ENCODE measurements at places on chromosomes 5 and 9.

DNA sequence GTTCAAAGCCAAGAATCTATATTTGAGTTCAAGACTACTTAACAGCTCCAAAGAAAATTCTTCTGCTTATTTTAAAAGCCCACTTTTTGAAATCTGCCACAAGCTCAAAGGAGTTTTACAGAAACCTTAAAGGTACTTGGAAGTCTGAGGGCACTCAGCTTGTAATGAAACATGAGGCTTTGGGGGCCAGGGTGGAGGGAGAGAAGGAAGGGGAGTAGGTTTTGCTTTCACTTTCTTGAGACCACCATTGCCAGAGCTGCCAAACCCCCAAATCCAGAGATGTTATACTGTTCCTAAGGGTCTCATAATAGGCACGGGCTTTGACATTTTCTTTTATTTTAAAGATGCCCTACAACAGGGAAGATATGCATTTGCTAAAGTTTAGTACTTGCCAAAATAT, 42.6 kb upstream of the TNFAIP8 start:
- DNase-seq: no peak

GRCh38 chr5:112270299-112271293, 148.5 kb downstream of the EPB41L4A start:
- DNase-seq: no peak

GRCh38 chr9:90343366-90343765, 299.3 kb downstream of the DIRAS2 start:
- DNase-seq: no peak

- DNase-seq: no peak
Measured at GRCh38 chr9:81588148-81588871, 101.0 kb downstream of the TLE1 start.

- no peak for DNase-seq
Measured at GRCh38 chr5:107954254-107954653, 283.5 kb upstream of the EFNA5 start.

DNA sequence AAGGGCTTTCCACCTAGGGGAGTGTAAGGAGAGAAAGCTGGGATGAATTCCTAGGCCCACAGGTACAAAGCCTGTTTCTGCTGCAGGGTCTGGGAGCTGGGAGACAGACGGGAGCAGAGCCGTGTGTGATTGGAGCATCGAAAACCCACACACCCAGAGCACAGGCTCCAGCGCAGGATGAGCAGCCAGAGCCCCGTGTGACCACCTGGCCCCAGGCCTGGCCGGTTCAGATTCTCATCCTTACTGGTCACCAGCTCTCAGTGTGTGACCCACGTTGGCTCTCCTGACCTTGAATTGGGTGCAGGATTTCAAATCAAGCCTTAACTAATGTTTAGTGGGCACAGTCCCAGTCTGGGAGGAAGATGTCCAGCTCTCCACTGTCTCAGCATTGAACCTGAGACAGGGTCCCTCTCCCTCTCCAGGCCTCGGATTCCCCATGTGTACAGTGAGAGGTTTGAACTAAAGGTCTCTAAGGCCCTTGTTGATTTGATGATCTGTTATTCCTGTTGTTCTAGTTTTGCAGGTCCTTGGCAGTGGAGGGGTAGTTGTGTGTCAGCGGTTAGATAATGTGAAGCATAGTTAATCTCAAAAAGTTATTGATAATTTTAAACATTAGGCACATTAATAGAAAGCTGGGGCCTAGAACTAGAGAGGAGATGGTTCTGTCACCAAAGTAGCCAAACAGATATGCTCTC, 50.1 kb downstream of the PPARGC1B start:
- no peak for DNase-seq

Measured in ecto neural progenitor cell (in vitro differentiated cells).